ENCODE measurements at places on chromosomes 7 and 10.

GRCh38 chr10:44696496-44696895, 214.6 kb upstream of the TMEM72 start:
- DNase-seq, result no peak

- peak; percentile 12 for DNase-seq
These were observed 433.6 kb downstream of the ACTR3B start for GRCh38 chr7:153193144-153193595.

GRCh38 chr7:158473221-158473620, 114.4 kb downstream of the PTPRN2 start:
- DNase-seq, result no peak

GRCh38 chr7:12092499-12093130, 118.5 kb upstream of the TMEM106B start:
- no peak for DNase-seq

DNA sequence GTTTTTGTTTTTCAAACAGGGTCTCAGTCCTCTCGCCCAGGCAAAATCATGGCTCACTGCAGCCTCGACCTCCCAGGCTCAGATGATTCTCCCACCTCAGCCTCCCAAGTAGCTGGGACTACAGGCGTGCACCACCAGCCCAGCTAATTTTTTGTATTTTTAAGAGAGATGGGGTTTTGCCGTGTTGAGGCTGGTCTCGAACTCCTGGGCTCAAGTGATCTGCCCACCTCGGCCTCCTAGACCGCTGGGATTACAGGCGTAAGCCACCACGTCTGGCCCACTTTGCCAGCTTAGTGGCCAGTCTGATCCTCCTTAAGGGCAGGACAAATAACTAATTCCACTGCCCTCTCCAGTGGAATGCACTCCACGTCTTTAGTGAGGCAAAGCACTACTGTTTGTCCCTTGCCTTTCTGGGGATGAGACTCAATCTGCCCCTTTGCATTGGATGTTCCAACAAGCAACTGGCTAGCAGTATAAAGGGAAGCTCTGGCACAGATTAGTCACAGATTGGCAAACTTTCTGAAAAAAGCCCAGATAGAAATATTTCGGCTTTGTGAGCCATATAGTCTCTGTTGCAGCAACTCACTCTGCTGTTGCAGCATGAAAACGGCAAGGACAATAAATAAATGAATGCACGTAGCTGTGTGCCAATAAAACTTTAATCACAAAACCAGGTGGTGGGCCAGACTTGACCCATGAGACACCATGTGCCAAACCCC, 143.8 kb upstream of the RHEB start:
- no peak for DNase-seq

- peak; percentile 96 for DNase-seq
These were observed 126.5 kb upstream of the JCAD start for GRCh38 chr10:30185916-30186315.

DNA sequence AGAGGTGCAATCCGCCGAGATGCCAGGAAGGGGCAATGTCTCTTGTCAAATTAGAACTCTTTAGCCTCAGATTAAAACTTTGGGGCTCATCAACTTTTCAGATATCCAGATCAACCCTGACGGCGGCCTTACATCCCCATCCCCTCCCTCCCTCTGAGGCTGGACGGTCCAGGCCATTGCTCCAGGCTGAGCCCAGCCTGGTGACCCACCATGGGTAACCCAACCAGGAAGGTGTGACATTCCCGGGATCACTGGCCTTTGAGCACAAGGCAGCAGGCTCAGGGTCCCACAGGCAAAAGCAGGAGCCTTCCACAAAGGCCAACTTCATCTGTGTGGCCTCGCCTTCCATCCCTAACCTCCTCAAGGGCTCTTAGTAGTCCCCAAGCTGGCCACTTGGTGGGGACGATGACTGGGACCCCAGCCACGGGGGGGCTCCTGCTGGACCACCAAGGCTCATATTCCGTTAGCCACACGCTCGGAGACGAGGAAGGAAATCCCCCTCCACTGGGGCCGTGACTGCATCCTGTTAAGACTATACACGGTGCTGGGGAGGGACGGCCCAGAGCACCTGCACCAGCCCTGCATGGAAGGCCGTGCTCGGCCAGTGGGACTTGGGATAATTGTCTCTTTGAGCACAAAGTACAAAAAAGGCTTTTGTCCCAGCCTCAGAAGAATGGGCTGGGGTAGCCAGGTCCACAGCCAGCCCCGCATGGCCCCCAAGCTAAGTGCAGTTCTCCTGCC, 62.8 kb downstream of the ZRANB1 start:
- no peak for DNase-seq

GRCh38 chr7:50406935-50407334, 43.2 kb downstream of the FIGNL1 start:
- DNase-seq, result no peak

- peak; percentile 90 for DNase-seq
These were observed 55.7 kb downstream of the GSDME start for GRCh38 chr7:24701261-24702235.

DNA sequence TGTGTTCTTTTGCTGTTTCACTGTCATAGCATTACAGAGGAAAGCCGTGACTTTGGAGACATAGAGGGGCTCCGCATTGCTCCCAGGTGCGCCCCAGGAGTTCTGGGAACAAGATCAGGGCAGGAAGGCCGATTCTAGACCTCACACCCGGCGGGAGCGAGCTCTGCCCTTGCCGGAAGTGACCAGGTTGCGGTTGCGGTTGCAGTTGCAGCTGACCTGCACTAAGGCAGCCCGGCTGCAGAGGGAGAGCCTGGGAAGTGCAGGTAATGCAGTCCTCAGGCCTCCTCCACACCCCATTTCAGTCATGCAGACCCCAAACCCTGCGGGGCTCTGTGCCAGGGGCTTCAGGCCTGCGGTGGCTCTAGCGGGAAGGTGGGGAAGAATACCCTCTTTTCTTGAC, 130.0 kb upstream of the LANCL2 start:
- DNase-seq, result no peak

GRCh38 chr10:117005527-117006055, 604 bp upstream of the SHTN1 start:
- DNase-seq, result peak; percentile 24

GRCh38 chr7:159191236-159191635, 46.6 kb upstream of the VIPR2 start:
- no peak for DNase-seq

- no peak for DNase-seq
These were observed 36.5 kb upstream of the CABCOCO1 start for GRCh38 chr10:61626209-61626608.

DNA sequence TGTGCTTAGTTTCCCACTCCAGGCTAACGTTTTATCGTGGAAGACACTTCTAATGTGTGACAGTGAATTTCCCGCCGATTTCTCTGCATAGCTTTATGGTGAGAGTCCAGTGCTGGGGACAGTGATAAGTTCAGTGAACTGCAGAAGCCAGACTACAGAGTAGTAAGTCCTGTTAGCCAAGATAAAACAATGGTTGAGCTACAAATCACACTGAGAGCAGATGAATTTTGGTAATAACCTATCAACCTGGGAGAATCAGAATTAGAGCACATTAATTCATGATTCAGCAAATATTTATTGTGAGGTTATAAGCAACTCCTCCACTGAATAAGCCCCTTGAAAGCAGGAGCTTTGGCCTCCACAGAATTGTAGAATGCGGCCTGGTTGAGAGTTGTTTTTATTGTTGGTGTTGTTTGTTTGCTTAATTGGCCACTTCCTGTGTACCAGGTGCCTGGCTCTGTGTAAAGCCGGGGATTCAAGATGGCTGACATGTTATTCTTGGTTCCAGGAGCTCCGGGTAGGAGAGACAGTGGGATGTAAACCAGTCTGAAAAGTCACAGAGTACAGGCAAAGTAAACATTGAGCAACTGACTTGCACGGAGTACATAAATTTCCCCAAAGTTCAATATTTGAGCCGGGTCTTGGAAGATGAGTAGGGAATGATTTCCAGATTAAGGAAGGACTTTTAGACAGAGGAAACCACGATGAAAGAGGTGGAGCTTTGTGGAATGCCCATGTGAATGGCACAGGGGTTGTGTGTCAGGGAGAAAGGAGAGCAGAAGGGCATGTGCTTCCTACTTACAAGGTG, 112.7 kb downstream of the SNX10 start:
- DNase-seq, result no peak

GRCh38 chr7:45685619-45686240, 111.6 kb downstream of the ADCY1 start:
- DNase-seq, result no peak

DNA sequence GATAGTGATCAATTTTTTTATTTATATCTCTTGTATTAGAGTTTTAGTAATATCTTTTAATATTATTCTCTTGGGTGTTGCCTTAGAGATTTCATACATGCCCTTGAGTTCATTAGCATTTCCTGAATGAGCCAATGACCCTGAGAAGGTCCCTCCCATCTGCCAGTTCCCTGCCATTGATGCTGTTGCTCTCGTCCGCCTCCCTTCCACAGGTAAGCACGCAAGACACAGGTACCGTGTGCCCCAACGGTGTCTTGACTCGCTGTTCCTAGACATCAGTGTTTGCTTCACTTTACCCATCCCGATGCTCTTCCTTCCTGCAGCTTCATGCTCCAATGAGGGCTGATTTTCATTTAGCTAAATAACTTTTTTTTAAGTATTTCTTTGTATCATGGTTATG, 19.7 kb upstream of the PWWP2B start:
- DNase-seq, result no peak

GRCh38 chr10:101576211-101576863, 11.7 kb downstream of the POLL start:
- DNase-seq, result no peak
